ENCODE measurements at places on chromosomes 13 and 19.
A peak's percentile ranks its signal among the peaks of the same experiment; 100 is the strongest.

DNA sequence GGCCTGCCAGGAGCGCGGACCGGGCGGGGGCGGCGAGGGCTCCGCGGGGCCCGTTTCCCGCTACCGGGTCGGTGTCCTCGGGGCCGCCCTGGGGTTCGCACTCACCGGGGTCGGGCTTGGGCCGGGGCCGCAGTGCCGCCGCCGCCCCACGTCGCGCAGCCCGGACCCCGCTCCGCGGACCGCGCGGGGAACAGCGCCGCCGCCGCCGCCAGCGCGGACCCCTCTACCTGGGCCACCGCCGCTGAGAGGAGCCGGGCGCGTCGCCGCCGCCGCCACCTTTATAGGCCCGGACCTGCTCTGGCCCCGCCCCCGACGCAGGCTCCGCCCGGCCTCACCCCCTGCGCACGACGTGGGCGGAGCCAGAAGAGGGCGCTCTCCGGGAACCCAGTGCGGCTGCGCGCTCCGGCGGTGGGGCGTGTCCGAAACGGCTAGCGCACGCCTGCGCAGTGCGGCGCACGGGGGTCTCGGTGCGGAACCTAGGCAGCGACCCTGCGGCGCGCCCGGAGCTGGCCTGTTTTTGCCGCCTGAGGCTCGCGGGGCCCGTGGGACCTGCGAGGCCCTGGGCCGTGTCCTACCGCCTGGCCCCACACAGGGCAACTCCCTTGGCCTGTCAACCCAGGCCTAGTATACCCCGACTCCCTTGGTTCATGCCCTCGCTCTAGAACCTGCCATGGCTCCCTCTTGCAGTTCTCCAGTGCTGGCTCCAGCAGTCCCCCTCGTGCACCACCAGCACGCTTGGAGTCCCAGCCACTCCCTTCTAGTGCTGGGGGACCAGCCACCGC lies at the start of gene MKNK2:
Gene MKNK2 (minus strand): TSS at position 254 of the 782 bp plus-strand sequence. CDS start 393 bp downstream, outside the sequence.
- peak; percentile 85 for DNase-seq

- DNase-seq, result no peak
Measured at GRCh38 chr13:66040506-66040905, 1189.6 kb downstream of the PCDH9 start.

DNA sequence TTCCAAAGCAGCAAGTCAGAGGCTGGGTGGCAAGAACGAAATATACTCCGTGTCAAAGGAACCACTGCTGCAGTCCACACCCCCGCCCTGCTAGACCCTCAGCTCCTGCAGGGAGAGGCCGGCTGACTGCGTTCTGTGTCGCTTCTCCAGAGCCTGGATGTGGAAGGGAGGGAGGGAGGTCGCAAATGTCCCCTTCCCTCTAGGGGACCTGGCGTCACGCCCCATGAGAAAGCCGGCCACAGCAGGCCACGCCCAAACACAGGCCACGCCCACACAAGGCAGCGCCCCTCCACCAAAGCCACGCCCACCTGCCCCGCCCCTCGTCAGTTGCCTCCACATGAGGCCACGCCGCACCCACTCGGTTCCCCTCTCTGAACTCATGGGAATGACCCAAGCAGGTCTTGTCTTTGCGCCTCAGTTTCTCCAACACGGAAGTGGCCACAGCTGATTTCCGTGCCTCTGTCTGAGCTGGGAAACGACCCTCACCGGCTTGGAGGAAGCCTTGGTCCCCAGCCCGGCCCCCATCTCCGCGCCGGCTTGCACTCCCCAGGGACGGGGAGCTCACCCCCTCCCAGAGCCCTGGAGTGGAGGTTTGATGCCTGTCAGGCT lies 38.4 kb upstream of the TCF3 start:
- no peak for DNase-seq

DNA sequence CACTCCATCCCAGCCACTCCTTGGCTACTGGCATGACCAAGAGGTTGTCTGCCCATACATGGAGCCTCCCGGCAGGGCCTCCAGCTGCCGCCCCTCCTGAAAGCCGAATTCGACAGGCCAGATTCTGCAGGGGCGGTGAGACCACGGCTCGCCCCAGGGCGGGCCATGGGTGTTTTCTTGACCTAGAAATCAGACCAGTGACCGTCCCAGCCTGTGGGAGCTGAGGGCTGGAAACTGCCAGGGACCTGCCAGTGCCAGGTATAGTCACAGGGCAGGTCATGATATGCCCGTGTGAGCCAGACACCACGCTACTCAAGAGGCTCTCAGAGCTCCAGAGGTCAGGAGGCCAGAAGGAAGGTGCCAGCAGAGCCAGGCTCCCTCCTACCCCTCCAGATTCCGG lies 16.8 kb downstream of the DAPK3 start:
- no peak for DNase-seq

GRCh38 chr19:45766296-45766868 lies 2.7 kb downstream of the SIX5 start:
- no peak for DNase-seq

DNA sequence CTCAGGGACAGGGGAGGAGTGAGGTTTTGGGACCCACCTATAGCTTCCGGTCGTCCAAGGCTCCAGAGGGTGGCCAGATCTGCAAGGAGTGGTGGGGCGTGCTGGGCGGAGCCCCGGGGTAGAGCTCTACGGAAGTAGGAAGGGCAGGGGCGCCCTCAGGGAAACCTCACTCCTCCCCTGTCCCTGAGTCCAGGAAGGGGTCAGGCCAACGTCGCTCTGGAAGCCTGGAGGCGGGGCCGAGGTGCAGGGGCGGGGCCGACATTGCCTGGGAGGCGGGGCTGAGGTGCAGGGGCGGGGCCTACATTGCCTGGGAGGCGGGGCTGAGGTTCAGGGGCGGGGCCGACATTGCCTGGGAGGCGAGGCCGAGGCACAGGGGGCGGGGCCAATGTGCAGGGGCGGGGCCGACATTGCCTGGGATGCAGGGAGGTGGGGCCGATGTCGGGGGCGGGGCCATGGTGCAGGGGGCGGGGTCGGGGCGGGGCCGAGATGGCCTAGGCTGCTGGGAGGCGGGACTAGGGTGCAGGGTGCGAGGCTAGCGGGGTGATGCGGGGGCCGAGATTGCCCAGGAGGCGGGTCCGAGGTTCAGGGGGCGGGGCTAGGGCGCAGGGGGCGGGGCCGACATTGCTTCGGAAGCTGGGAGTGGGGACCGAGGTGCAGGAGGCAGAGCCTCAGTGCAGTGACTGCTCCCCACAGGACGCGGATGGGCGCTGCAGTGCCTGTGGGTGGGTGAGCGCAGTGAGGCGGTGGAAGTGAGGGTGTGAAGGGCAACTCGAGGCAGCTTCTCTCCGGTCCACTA lies 4.9 kb upstream of the PALM start:
- no peak for DNase-seq
